Activated CD8-positive, alpha-beta T cell treated with anti-CD3 and anti-CD28 coated beads, Interleukin-2, amount 10 ng/mL, durations not matched to agents 7 days and 5 days (primary cell): ENCODE measurements at places on chromosomes 3 and 15.

DNA sequence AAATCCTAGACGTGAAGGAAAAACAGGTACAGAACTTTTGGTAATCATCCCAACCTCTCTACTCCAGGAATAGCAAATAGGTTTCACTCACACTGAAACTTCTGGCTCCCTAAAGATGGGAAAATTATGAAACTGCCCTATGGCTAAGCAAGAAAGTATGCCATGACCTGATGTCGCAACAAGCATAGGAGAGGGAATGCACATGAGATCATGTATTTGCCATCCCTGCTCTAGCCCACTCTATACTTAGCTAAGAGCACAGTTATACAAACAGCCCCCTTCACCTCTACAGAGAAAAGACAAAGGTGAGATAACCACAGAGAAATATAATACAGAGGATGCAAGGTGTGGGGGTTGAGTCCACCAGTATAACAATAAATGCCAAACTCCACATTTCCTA lies 102.7 kb downstream of the TBC1D5 start:
- DNase-seq, result no peak
- H3K27ac ChIP-seq, result no peak overlapping the region
- no peak overlapping the region for H3K4me3 ChIP-seq
- H3K4me1 ChIP-seq, result peaks cover 5% of the 10 kb centered on the region

DNA sequence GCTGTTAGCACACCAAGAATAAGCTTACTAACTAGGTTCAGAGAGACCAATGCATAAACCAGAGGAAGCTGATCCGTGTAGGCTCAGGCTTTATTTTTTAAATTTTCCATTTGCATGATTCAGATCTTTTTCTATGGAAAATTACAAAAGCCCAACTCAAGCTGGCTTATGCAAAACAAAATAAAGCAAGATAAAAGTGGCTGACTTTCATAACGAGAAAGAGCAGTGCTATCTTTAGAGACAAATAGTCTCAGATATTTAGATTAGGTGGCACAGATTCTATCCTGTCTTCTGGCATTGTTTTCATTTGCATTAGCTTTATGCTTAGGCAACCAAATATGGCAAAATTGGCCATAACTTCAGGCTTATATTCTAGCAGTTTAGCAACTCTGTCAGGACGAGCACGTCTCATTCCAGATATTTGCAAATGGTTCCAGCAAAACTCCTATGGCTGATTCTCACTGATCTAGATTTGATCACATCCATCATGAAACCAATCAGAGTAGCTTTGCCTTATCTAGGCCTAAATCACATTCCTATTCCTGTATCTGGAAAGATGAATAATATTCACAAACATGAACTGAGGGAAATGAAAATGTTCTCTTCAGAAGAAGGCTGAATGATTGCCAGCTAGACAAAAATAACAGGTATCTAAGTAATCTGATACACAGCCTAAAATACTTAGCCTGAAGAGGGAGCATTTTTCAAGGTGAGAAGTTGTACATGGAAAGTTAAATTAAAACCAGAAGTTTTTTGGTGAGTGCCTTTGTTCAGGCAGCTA lies 216.4 kb upstream of the DPPA4 start:
- no peaks in the 10 kb centered on the region for H3K27me3 ChIP-seq
- H3K36me3 ChIP-seq, result peaks cover 2% of the 10 kb centered on the region
- no peaks in the 10 kb centered on the region for H3K4me1 ChIP-seq
- H3K4me3 ChIP-seq, result no peak overlapping the region

DNA sequence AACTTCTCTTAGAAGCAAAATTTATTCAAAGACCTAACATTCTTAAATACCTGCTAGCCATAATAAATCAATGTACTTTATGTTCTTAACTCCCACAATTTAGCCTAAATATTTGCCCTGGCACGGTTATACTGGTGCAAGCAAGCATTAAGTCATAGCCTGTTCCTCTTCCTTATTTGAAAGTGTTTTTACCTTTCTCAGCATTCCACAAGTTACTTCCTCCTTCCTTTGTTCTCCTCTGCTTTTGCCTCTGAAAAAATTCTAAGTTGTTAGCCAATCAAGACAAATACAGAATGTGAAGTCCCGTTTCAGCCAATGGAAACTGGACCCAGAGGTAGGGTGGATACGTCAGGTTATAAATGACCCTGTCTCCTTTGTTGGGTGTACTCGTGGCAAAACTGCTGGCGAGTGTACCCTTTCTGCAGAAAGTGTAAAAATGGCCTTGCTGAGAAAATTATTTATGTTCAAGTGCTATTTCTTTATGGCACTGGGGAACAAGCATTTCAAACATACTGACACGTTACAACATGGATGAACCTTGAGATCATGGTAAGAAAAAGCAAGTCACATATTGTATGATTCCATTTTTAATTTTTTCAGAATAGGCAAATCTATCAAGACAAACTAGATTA lies 3.1 kb upstream of the TATDN2 start:
- no peaks in the 10 kb centered on the region for H3K27me3 ChIP-seq
- H3K36me3 ChIP-seq, result peaks cover 49% of the 10 kb centered on the region
- peaks cover 45% of the 10 kb centered on the region for H3K4me1 ChIP-seq
- H3K4me3 ChIP-seq, result no peak overlapping the region

GRCh38 chr3:168617658-168618057 lies 521.9 kb upstream of the GOLIM4 start:
- H3K27me3 ChIP-seq, result no peaks in the 10 kb centered on the region
- no peak for DNase-seq

- H3K27me3 ChIP-seq, result no peaks in the 10 kb centered on the region
- DNase-seq, result peak; percentile 76
- H3K4me3 ChIP-seq, result peak overlapping the region; percentile 79
- peaks cover 63% of the 10 kb centered on the region for H3K4me1 ChIP-seq
Measured at GRCh38 chr3:108124337-108125152, 33.7 kb upstream of the CD47 start.

GRCh38 chr3:62095756-62096155 lies 277.6 kb downstream of the FEZF2 start:
- no peak overlapping the region for H3K27ac ChIP-seq
- H3K4me3 ChIP-seq, result no peak overlapping the region
- no peaks in the 10 kb centered on the region for H3K36me3 ChIP-seq
- no peak for DNase-seq
- no peaks in the 10 kb centered on the region for H3K27me3 ChIP-seq

- H3K4me1 ChIP-seq, result peaks cover 3% of the 10 kb centered on the region
- no peak overlapping the region for H3K4me3 ChIP-seq
- no peak overlapping the region for H3K27ac ChIP-seq
- H3K27me3 ChIP-seq, result peaks cover 11% of the 10 kb centered on the region
- DNase-seq, result no peak
Measured at GRCh38 chr15:42069496-42070278, 24.7 kb downstream of the PLA2G4D start.

GRCh38 chr15:61364871-61365270 lies 135.8 kb upstream of the RORA start:
- no peak overlapping the region for H3K27ac ChIP-seq
- no peak for DNase-seq
- H3K4me3 ChIP-seq, result no peak overlapping the region
- no peaks in the 10 kb centered on the region for H3K36me3 ChIP-seq

DNA sequence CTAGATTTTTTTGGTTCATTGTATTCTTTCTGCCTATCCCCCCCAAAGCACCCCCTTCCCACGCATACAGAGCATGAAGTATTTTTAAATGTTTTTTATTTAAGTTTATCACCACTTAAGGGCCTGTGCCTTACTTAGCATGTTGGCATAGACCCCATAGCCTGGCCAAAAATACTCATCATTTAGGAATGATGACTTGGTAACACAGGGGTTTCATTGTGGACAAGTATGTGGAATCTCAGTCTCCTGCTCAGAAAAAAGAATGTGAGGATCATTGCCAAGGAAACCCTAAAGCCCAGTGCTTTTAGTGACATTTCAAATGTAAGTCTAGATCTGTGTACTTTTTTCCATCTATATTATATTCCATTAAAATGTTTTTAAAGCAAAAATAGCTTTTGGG lies 146.3 kb downstream of the ALCAM start:
- H3K4me3 ChIP-seq, result no peak overlapping the region
- H3K27ac ChIP-seq, result no peak overlapping the region
- peaks cover 3% of the 10 kb centered on the region for H3K27me3 ChIP-seq

- H3K27ac ChIP-seq, result no peak overlapping the region
- no peak for DNase-seq
- peaks cover 2% of the 10 kb centered on the region for H3K27me3 ChIP-seq
- no peaks in the 10 kb centered on the region for H3K4me1 ChIP-seq
- no peaks in the 10 kb centered on the region for H3K36me3 ChIP-seq
- H3K4me3 ChIP-seq, result no peak overlapping the region
Measured at GRCh38 chr3:114452256-114452655, 158.4 kb downstream of the TIGIT start.

DNA sequence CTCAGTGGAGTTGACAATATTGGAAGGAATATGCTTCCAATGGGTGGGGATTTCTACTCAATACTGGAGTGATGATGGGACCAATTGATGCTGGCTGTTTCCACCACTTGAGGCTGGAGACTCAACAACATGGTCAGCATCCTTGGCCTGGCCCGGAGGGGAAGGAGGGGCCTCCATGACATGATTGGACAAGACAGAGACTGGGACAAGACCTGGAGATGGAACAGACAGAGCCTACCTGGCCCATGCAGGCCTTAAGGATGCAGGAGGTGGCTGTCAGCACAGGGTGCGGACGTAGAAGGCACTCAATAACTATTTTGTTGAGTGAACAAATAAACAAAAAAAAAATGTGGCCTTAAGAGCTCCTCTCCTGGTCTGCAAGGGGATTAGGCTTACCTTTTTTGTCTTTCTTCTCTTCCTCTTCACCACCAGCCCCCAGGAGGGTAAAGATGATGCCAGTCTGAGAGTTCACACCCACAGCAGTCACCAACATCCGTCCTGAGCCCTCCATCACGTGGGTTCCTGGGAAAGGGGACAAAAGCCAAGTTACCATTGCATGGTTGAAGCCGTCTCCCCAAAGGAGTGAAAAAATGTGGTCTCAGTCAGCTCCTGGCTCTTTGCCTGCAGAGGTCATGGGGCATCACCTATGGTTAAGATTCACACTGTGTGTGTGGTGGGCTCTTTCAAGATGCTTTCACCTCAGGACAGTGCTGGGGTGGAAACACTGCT lies 67.1 kb upstream of the SEC13 start:
- peaks cover 3% of the 10 kb centered on the region for H3K27me3 ChIP-seq
- DNase-seq, result no peak
- H3K4me3 ChIP-seq, result no peak overlapping the region
- no peaks in the 10 kb centered on the region for H3K4me1 ChIP-seq
- H3K36me3 ChIP-seq, result no peaks in the 10 kb centered on the region
- H3K27ac ChIP-seq, result no peak overlapping the region

DNA sequence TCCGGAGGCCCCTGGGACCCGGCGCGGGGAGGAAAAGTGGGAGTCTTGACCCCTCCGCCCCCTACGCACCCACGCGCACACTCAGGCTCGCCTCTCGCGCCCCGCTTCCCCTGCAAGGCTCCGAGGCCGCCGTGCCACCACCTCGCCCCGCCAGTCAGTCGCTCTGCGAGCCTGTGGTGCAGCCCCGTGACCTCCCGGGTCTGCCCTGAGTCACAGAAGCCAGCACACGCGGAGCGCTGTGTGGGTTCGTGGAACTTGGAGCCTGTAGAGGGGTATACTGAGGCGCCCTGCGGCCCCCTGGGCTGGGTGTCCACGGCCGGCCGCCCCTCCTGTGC lies 380 bp upstream of the ALS2CL start:
- H3K27me3 ChIP-seq, result peaks cover 16% of the 10 kb centered on the region
- H3K36me3 ChIP-seq, result no peaks in the 10 kb centered on the region
- DNase-seq, result peak; percentile 37
- no peak overlapping the region for H3K27ac ChIP-seq
- H3K4me3 ChIP-seq, result peak overlapping the region; percentile 34
- peaks cover 34% of the 10 kb centered on the region for H3K4me1 ChIP-seq

- peaks cover 16% of the 10 kb centered on the region for H3K4me1 ChIP-seq
- H3K4me3 ChIP-seq, result no peak overlapping the region
- no peak overlapping the region for H3K27ac ChIP-seq
- no peaks in the 10 kb centered on the region for H3K36me3 ChIP-seq
- H3K27me3 ChIP-seq, result no peaks in the 10 kb centered on the region
- no peak for DNase-seq
Measured at GRCh38 chr3:189149203-189149602, 22.6 kb upstream of the TPRG1 start.

DNA sequence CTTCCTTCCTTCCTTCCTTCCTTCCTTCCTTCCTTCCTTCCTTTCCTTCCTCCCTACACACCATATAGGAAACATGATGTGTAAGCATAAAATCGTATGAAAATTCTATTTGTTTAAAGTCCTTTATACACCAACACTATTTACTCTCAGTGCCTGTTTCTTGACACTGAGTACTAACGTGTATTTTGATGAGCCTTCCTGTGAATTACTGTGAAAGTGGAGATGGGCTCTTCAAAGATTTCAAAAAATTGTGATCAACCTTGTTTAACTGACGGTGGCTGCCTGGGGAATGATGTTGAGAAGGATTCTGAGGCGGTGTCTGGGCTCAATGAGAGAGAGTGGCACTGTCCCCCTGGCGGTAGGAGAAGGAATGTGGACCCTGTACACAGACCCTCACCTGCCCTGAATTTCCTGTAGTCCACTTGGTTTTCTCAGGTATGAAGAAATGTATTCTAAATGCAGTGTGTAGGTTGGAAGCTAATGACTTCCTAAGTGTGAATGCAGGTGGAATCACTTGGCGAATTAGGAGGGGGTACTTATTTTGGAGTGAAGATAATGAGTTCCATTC lies 237.9 kb downstream of the GAP43 start:
- no peak for DNase-seq
- no peak overlapping the region for H3K4me3 ChIP-seq
- H3K27ac ChIP-seq, result no peak overlapping the region

DNA sequence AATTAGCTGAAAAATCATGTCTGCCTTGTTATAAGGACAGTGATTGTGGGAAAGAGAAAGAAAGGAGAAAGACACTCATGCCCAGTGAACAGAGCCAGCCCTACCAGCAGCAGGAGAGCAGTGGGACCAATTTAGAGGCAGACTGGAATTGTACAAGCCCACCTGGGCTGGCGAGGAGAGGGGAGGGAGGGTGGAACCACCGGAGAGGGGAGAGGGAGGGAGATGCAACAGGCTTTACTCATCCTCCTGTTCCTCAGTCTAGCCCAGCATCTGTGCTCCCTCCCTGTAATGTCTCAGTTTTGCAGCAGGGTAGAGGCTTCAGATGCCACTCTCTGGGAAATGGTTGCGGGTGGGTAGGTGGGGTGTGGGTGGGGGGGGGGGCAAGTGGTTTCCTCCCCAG lies 54.7 kb downstream of the RAB11A start:
- H3K4me3 ChIP-seq, result no peak overlapping the region
- H3K36me3 ChIP-seq, result no peaks in the 10 kb centered on the region
- no peak for DNase-seq
- H3K4me1 ChIP-seq, result no peaks in the 10 kb centered on the region
- H3K27me3 ChIP-seq, result no peaks in the 10 kb centered on the region

- no peak within 1 kb of the TSS for H3K4me3 ChIP-seq
- H3K4me1 ChIP-seq, result no peaks in the 10 kb centered on the region
- no peaks in the 10 kb centered on the region for H3K27me3 ChIP-seq
- no peaks in the 10 kb centered on the region for H3K36me3 ChIP-seq
- no peak for DNase-seq
Measured at GRCh38 chr3:165837058-165837525, at the start of gene BCHE. BCHE (minus strand) TSS chr3:165837423; CDS start chr3:165831033, 6,390 bp downstream.

GRCh38 chr3:48661501-48662144 lies 1.1 kb downstream of the CELSR3 start:
- peaks cover 10% of the 10 kb centered on the region for H3K36me3 ChIP-seq
- DNase-seq, result peak; percentile 84
- no peak overlapping the region for H3K27ac ChIP-seq
- H3K27me3 ChIP-seq, result peaks cover 9% of the 10 kb centered on the region
- H3K4me3 ChIP-seq, result peak overlapping the region; percentile 52
